ENCODE measurements at places on chromosomes 2 and 18.

DNA sequence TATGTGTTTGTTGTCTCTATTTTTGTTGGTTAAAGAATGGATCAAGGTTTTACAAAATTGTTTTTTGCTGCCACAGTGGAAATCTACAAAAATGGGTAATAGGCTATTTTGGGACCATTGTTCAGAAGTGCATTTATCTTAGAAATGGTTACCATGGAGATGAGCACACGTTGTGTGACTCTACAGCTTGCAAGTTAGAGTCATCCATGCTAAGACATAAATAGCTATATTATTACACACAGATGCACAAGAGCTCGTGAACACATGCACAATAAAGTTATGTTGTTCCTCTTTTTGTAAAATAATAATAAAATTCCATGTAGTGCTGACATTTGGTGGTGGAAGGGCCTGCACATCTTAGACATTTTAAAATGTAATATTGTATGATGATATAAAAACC lies 15.5 kb upstream of the DUSP19 start:
- no peak for DNase-seq

GRCh38 chr2:501130-501529 lies 176.1 kb downstream of the TMEM18 start:
- DNase-seq, result no peak

GRCh38 chr18:25052511-25052921 lies 299.4 kb downstream of the ZNF521 start:
- no peak for DNase-seq

GRCh38 chr2:197191177-197191939 lies 119.2 kb downstream of the ANKRD44 start:
- peak; percentile 38 for DNase-seq

Data from MV-4-11 (cell line).